ENCODE measurements at places on chromosomes 3 and 15.

DNA sequence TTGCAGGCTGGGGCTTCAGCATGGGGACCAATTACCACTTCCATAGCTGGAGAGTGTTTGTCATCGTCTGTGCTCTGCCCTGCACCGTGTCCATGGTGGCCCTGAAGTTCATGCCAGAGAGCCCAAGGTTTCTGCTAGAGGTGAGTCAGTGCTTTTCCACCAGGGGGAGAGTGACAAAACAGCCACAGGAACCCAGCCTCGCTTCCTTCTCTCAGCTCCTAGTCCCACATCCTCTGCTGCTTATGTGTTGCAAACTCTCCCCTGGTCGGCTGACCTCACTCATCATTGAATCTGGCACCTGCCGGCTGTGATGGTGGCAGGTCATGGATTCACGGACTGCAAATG lies 158.3 kb downstream of the SV2B start:
- DNase-seq = no peak

DNA sequence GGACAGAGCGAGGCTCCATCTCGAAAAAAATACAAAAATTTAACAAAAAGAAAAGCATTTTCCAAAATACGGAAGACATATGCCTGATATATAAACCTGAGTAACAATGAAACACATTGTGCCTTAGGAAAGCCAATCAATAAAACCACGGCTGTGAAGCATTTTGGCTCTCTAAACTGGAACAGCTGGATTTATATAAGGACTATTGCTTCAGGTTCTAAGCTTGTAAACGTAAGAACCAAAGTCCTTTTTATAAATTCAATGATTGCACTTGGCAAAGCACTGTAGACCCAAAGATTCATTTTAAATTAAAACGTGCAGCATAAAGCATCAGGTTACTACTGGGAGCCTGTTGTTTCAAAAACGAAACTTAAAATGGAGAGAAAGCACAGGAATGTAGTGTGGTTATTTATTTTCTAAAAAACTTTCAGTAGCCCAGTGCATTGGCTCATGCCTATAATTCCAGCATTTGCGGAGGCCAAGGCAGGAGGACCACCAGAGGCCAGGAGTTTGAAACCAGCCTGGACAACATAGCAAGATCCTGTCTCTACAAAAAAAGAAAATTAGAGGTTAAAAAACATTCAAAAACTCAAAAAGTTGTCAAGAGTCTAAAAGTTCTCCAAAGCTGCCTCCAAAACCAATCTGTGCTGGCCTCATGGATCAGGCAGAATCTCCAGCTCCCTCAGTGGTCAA lies 61.5 kb downstream of the USF3 start:
- DNase-seq = no peak

GRCh38 chr15:87267798-87268197 lies 988.7 kb downstream of the NTRK3 start:
- DNase-seq = no peak

DNA sequence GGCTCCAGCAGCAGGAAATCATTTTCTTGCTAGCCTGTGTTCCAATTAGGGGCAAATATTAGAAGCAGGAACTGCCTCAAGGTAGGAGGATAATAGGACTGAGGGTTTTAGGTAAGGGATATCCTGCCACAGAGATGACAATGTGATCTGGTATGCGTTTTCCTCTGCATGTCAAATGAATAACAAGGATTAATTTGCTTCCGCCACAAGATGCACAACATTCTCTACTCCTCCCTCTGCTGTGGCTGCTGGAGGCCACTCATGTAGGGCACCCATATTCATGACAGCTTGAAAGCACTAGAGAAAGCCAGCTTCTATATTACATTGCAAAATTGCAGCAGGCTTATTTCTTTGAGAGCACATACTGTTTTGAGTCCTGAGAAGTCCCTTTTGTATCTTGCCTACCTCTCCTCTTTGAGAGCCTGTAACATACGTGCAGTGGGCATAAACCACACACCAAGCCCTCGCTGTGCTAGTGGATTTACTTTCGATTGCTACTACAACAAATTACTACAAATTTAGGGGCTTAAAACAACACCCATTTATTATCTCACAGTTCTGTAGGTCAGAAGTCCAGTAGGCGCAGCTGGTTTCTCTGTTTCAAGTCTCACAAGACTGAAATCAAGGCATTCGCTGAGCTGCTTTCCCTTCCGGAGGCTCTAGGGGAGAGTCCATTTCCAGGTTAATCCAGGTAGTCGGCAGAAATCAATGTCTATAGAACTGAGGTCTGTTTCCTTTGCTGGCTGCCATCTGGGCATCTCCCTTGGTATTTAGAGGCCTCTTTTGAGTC lies 5.9 kb upstream of the CD47 start:
- DNase-seq = no peak

- DNase-seq = no peak
Measured at GRCh38 chr3:16417945-16418739, 95.4 kb downstream of the RFTN1 start.

DNA sequence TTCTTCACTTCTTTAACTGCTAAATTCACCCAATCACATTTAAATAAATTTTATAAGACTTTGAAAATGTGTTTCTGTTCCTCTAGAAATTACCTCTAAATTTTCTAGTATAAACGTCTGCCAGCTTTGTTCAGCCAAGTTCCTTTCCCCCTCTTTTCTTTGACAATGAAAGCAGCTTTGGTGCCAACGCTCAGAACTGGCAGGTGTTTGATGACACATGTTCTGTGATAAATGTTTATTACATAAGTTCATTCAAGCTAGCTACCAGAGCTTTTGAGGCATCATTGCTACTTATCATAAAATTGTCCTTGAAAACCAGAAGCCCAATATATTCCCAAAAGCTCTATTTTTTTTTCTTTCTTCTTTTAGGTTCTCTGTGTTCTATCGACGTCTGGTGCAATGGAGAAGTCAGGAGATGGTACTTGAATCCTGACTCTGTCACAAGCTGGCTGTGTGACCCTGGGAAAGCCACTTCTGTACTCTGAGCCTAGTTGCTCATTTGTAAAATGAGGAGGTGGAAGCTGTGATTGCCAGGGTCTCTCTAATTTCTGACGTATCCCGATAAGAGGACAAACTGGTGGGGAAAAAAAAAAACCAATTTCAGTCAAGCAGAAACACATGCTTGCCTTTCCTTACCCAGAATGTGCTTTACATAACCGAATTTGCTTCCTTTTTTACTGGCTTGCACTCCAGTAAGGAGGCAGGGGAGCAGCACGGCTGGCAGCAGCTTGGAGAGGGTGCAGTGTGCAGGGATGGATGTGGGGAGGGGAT lies 187.1 kb upstream of the LPP start:
- no peak for DNase-seq

- no peak for DNase-seq
Measured at GRCh38 chr15:96544162-96544756, 213.8 kb downstream of the NR2F2 start.

DNA sequence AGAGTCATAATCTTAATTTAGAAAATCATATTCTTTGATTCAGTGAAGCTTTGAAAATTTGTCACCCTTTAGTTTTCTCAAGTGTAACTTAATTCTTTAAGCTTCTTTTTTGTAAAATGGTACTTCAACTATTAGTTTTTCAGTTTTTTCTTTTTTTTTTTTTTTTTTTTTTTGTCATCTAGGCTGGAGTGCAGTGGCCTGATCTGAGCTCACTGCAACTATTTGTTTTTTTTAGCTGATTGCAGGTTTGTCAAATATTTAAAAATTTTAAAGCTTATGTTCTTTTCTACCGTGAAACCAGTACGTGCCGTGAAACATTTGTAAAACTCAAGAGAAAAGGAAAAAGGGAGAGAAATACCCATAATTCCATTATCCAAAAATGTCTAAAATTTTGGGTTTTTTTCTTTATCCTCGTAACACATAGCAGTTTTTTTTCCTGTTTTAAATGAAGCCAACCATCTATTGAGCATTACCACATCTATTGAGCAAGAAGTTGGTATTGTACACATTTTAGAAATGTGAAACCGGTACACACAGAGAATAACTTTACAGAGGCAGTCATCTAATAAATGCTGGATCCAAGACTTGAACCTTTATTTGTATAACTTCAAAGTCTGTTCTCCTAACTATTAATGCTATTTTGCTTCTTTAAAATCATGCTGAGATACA lies 25.7 kb downstream of the ECT2 start:
- DNase-seq = no peak

GRCh38 chr3:127962937-127963336 lies 47.9 kb downstream of the KBTBD12 start:
- DNase-seq = no peak

GRCh38 chr3:168047190-168047795 lies 48.4 kb downstream of the GOLIM4 start:
- no peak for DNase-seq

DNA sequence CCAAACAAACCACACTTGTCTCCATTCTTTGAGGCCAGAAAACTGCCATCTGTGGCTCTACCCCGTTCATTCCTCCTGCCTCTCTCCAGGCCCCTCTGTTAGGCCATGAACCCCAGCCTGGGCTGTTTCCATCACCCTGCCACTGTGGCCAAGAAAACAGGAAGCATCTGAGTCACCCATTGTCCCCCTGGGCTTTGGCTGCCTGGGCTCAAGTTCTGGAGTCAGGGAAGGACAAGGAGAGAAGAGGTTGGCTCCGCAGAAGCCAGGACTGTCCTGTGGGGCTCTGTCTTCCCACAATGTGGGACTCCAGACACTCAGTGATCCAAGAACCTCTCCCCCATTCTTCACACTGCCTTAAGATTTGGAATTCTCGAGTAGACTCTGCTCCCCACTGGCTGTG lies 14.8 kb upstream of the LCTL start:
- DNase-seq = no peak

DNA sequence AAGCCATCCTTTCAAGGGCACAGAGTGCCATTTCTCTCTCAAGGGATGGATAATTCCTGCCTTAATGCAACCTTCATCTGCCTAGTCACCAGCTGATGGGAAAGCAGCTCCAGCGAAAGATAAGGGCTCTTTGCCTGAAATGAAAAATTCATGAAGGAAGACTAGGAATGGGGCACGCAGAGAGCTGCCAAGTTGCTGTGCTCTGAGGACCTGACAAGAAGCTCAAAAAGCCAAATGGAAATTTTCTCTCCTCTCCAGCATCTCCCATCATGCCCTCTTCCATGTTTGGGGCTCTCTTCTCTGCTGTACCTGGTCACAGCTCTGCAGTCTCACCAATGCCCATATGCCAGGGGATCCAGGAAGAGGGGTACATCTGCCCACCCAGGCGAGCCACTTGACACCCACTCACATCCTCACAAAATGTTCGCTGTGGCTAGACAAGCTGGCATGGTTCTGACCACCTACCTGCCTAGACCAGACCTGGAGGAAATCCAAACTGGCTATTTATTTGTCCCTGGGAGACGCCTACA lies 29.3 kb upstream of the ABHD2 start:
- no peak for DNase-seq

- no peak for DNase-seq
Measured at GRCh38 chr3:137249311-137249940, 291.6 kb downstream of the IL20RB start.

- DNase-seq = no peak
Measured at GRCh38 chr3:10454907-10455544, 50.4 kb downstream of the ATP2B2 start.

DNA sequence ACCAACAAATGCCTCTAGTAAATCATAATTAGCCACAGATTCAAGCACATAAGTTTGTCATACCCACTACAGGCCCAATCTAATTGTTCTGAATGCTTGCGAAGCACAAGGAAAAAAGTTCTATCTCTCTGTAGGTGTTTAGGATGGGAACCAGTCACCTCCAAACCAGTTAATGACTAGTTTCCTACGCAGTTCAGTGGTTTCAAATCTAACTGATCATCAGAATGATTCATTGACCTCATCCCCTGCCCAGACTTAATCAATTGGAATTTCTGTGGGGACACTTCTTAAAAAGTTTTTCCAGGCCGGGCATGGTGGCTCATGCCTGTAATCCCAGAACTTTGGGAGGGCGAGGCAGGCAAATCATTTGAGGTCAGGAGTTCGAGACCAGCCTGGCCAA lies 24.3 kb upstream of the MASP1 start:
- DNase-seq = no peak

DNA sequence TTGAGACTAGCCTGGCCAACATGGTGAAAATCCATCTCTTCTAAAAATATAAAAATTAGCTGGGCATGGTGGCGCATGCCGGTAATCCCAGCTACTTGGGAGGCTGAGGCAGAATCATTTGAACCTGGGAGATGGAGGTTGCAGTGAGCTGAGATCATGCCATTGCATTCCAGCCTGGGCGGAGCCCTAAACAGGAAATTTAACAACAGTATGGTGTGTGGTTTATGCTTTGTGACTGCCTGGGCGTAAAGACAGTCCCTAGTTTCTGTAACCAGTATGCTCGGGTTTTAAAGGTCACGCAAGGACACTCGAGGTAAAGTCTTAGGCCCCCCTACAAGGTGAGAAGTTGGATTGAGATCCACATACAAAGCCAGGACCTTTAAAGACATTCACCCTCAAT lies 43.3 kb downstream of the USP50 start:
- no peak for DNase-seq

- no peak for DNase-seq
Measured at GRCh38 chr3:18127174-18127858, 297.8 kb downstream of the SATB1 start.

- no peak for DNase-seq
Measured at GRCh38 chr3:88535563-88535962, 385.8 kb downstream of the C3orf38 start.

DNA sequence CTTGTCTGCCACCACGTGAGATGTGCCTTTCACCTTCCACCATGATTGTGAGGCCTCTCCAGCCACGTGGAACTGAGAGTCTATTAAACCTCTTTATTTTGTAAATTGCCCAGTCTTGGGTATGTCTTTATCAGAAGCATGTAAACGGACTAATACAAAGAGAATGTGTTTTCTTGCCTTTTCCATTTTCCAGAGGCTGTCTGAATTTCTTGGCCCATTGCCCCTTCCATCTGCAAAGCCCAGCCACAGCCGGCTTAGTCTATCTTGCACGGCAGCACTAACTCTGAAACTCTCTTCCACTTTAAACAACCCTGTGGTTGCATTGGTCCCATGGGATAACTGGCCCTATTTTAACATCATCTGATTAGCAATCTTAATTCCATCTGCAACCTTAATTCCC lies 215.3 kb downstream of the LRTM1 start:
- no peak for DNase-seq

Data from stimulated activated CD4-positive, alpha-beta T cell treated with anti-CD3 and anti-CD28 coated beads, TNF-alpha, amount 100 ng/mL, for 48 hours (primary cell).